ENCODE measurements at places on chromosomes 7 and 10.

- DNase-seq: no peak
Observed at GRCh38 chr10:2584385-2584784, 483.0 kb upstream of the PFKP start.

DNA sequence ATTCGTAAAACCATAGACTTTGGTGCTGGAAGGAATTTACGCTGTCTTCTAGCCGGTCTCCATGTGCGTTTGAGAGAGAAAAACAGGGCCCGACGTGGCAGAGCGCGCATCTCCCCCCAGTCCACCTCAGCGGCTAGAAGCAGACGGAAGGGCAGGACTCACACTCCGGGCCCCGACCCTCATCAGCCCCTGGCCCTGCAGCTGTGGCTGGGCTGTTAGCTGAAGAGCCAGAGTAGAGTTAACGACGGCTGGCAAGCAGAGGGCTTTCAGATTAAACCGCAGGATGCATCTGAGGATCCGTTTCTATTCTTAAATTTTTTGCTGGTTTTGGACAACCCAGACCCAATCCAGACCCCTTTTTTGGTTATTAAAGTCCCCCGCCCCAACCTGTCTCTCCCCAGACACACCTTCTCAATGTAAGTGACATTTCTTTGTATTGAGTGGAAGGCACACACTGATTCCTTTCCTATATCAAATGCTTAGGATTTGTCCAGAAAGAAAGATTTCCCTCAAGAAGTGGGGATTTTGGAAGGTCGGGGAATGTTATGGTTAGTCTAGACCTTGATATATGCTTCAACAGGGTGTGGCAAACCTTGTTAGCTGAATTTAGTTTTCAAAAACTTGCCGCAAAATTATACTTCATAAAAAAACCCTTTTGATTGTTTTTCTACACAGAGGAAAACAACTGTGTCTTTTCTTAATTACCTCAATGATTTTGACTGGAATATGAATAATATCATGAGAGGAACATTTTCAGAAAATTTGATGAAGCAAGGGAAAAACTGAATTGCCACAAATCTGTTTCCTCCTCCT lies 1.7 kb upstream of the TBX20 start:
- no peak for DNase-seq

GRCh38 chr7:12984117-12984516 lies 296.7 kb downstream of the ARL4A start:
- no peak for DNase-seq

- DNase-seq: no peak
Observed at GRCh38 chr7:36264123-36264801, 111.2 kb downstream of the EEPD1 start.

DNA sequence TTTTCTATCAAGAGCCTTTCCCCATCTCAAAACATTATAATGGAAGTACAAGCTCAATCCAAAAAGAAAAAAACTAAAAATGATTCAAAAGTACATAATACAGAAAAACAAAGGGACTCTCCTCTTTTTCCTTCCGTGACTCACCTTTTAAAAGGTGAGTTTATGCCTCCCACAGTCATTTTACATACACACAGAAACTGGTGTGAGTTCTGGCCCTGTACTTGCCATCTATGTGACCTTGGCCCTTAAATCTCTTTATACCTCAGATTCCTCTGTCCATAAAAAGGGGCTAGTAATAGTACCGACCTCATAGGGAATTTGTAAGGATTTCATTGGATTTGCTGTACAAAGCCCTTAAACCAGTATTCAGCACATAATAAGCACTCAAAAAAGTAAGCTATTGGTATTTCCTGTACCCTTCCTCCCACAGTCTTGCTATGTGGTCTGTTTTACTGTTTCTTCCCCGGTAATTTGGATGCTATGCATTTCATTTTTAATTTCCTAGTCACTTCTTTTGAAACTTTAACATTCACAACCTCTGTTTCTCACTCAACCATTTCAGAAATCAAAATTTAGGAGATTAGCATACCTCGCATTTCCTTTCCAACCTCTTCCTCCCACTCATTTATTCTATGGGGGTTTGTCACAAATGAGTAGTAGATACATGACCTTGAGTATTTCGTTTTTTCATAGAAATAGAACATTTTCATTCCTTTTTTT lies 39.0 kb downstream of the STK17A start:
- peak; percentile 39 for DNase-seq

- no peak for DNase-seq
Observed at GRCh38 chr7:112546723-112547513, 66.1 kb downstream of the LSMEM1 start.

GRCh38 chr7:297611-298374 lies 7.8 kb downstream of the FOXL3 start:
- no peak for DNase-seq

DNA sequence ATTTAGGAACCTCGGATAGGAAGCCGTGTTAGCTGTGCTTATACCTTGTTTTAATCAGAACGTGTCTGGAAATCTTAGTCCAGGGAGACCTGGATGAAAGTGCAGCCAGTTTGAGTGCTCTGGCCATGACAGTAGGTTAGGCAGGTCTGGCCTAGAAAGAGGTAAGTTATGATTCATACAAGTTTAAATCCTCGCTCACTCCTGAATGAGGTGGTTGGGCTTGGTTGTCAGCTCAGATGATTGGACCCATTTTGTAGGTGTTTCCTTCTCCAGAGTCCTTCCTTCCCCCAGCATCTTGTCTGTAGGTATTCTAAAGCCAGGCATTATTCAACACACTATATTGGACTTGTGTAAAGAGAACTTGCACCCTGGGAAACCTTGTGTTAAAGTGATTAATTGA lies 561.9 kb upstream of the GALNT17 start:
- DNase-seq: no peak

DNA sequence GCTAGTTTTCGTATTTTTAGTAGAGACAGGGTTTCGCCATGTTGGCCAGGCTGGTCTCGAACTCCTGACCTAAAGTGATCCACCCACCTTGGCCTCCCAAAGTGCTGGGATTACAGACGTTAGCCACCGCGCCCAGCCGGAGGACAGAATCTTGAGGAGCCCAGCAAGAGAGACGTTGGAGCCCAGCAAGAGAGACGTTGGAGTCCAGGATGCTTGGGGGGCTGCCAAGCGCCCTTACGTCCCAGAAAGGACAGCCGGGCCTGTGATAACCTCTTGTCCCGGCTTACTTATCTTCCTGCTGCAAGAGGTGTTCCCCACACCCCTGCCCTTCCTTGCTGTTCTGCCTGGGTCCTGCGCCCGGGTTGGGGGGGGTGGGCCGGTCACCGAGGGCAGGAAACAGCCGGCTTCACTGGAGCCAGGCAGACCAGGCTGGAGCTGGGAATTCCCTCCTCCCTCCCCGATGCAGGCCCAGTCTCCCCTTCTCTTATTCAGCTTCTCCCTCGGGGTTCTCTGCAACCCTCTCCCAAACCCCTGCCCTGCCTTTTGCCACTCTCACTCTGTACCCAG lies 1.9 kb upstream of the EPHB4 start:
- DNase-seq: no peak

- no peak for DNase-seq
Observed at GRCh38 chr7:131945957-131946544, 389.6 kb upstream of the PODXL start.

DNA sequence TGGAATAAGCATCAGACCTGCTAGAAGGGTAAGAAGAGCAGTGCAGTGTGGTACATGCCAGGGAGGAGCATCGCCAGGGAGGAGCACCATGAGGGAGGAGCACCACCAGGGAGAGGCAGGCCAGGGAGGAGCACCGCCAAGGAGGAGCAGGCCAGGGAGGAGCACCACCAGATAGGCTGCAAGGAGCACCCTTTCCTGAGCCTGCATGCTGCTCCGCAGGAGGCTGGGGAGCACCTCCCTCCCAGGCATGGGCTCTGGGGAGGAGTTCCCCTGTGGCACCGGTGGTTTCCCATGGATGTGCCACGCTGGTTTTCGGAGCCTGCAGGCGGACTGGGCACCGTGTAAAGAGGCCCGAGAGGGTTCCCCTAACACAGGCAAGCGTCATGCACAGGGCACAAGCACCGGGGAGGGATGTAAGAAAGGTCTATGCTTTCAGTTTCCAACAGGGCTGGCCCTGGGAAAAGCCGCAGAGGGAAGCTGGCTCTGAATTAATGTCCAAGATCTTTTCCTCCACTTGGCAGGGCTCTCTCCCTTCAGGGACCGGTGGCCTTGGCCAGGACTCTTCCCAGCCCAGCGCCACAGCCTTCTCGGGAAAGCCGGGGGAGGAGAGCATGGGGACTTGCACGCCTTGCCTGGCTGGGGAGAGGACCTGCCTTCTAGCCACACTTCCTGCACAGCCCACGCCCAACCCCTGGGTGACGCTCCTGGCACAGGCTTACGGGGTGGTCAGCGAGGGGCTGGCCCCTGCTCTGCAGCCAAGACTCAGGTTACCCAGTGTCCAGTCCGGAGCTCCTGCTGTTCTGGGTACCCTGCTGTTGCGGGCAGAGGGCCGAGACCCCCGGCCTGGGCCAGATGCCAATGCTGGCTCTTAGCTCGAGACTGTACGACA lies 11.5 kb upstream of the GPER1 start:
- no peak for DNase-seq

DNA sequence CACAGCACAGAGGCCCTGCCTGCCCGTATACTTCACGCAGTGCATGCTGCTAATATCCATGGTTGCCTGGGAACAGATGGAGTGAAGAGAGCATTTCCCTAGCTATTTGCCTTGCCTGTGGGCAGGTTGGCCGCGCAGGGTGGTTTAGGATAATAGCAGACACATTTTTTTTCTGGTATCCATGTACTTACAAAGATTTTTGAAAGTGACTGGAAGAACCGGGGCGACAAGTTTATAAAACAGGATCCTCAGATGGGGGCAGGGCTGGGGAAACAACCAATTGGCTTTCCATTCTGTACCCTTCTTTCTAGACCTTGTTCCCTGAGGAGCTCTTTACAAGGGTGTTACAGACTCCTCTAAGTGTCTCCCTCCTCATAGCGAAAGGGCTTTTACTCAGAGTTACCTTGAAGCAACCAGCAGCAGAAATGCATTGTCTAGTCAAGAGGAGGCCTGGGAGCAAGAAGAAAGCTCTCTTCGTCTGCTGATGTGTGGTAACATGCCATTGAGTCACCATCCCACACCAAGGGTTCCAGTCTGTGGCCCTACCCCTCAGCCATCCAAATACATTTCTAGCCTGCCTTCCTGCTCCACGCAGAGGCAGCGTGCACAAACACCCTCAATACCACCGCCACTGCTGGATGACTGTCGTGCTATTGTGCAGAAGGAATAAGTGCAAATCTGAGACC lies 31.5 kb downstream of the MTURN start:
- no peak for DNase-seq

- DNase-seq: no peak
Observed at GRCh38 chr10:100504096-100504495, 15.6 kb downstream of the SEC31B start.

DNA sequence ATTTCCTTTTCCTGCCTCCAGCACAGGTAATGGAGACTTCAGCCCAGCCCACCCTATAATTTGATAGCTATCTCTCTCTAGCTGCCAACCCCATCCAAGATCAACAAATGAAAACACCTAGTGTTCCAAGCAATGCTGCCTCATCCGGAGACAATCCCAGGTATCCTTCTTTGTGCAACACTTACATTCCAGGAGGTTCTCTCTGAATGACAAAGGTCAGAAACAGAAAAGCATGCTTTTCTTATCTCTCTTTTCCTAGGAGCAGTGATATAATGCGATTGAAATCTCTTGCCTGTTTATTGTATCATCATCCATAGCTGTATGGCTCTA lies 699.3 kb downstream of the INHBA start:
- no peak for DNase-seq

DNA sequence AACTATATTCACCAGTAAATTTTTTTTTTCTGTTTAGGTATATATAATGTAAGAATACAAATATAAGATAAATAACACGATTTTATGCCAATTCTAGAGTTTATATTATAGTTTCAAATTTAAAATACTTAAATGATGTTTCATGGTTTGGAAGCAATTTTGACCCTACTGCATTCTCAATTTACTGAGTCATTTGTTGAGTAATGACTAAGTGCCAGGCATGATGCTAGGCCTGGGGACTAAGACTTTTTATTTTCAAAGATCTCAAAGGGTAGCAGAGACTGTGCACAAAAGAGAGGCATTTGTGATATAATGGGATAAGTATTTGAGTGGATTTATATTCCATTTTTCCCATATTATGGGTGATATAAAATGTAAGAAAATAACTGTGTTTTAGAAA lies 78.9 kb upstream of the SMIM30 start:
- no peak for DNase-seq

DNA sequence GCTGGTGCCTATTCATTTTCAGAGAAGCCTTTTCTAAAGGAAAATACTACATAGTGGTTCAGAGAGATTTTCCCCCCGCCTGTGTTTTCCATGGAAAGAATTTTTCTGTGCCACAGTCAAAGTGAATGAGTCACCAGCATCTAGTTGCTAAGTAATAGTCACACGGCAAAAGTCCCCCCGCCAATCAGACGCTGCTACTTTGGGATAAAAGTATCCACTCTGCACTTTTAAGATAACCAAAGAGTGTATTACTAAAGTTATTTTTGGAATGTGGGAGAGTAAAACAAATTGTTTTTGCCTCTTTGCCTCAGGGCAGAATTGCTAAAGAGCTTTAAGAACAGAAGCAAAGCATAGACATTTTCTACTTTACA lies 23.5 kb downstream of the ABLIM1 start:
- no peak for DNase-seq

GRCh38 chr7:79806161-79806734 lies 328.4 kb upstream of the GNAI1 start:
- no peak for DNase-seq

DNA sequence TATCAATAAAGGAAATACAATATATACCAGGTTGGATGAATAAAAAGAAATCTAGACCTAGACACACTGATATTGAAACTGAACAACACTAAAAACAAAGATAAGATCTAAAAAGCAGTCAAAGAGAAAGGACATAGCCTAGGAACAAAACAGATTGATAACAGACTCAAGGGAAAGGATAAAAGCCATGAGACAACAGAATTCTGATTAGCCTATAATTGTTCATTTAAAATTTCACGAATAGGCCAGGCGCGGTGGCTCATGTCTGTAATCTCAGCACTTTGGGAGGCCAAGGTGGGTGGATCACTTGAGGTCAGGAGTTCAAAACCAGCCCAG lies 48.4 kb upstream of the FHIP2A start:
- DNase-seq: no peak

DNA sequence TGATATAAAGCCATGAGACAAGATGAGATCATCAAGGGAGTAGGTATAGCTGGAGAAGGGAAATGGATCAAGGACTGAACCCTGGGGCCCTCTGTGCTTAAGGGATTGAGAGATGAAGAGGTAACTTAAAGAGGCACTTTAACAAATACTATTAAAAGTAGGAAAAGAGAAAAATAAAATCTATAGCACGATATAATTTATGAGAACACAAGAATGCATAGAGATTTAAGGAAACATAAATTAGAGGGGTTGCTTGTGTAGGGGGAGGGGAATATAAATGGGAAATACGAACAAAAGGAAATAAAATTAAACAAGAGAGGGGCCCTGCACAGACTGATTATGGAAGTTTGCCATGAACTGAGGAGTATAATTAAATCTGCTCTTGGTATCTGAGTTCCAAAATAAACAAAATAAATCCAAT lies 15.6 kb upstream of the LRRC17 start:
- no peak for DNase-seq

GRCh38 chr7:127897704-127898454 lies 133.4 kb downstream of the LRRC4 start:
- no peak for DNase-seq

Measured in stimulated activated naive CD4-positive, alpha-beta T cell (primary cell).